ENCODE measurements at places on chromosomes 1 and 21. TPM values are rescaled to one million over a fixed set of nuclear protein-coding genes. Genes with fewer than 3 reads are reported as not detected.

GRCh38 chr1:244106176-244106575, 55.1 kb downstream of the ZBTB18 start:
- no peak for DNase-seq

LAPTM5 gene
- total RNA-seq = 34.2 TPM

DNA sequence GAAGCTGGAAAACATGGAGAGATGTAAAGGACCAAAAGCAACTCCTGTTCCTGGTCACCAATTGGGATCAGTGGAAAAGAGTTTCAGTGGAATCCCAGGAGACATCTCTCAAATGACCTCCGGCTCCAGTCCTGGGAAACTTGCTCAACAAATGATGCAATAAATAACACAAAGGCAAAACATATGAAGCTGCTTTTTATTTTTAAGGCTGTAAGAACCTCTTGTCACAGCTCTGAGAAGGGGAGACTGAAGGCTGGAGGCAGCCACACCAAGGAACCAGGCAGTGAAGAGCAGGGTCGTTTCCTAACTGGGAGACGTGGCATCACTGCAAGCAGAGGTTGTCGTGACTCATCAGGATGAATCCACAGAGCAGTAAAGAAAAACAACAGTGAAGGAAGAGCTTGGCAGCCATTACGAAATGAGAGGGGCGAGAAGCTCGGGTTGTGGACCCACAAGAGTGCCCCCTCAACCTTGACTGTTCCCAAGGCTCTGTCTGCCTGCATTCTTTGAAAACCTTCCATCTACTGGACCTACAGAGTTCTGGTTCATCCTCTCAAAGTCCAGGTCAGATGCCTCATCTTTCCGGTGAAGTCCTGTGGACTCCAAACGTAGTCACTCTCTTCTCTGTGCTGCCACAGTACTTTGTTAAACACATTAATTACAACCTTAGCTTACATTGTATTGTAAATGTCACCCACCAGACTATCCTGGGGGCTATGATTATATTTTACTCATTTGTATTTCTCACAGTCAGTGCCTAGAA, 32.1 kb downstream of the JAK1 start:
- DNase-seq = no peak

DNA sequence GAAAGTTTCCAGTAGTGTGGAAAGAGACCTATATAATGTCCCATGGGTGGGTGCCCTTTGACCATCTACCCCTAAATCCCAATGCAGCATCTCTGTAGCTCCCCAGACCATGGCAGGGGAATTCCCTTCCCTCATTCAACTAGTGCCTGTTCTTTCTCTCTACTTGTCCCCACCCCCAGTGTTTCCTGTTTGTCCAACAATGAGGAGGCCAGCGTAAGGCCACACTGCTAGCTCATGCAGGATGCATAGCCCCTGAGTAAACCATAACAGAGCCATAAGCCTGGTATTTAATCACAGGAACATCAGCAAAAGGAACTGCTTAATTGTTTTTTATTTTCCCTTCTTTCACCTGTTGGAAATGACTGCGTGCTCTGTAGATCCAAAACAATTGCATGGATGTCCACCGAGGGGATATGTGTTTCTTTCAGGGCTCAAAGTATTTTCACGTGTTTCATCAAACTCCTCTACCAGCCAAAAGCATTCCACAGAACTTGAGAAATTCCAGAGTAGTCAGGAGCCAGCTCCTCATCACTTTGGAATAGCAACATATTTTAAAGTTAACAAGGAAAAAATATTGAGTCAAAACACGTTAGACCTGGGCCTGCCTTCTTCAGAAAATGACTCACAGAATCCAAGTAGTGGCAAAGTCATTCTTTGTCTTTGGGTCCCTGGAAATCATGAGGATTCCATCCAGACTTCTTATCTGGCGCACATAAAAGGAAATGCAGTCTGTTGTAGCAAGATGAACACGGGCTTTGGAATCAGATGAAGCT, 162.5 kb upstream of the SGIP1 start:
- DNase-seq = no peak

GRCh38 chr1:46489638-46490405, at the start of gene DMBX1:
Gene DMBX1 (plus strand): TSS chr1:46489836. CDS start chr1:46507011, 17,175 bp downstream.
- DNase-seq = no peak

BACE2 gene
- 52.9 TPM for total RNA-seq

KCNE2 gene
- not detected for total RNA-seq

GRCh38 chr1:56174176-56174885, 405.0 kb downstream of the PLPP3 start:
- no peak for DNase-seq
